AG04450 (cell line): ENCODE measurements at places on chromosomes 16 and 17.
A peak's percentile ranks its signal among the peaks of the same experiment; 100 is the strongest.

- no peak for DNase-seq
These were observed 92.9 kb downstream of the YPEL2 start for GRCh38 chr17:59424331-59424730.

DNA sequence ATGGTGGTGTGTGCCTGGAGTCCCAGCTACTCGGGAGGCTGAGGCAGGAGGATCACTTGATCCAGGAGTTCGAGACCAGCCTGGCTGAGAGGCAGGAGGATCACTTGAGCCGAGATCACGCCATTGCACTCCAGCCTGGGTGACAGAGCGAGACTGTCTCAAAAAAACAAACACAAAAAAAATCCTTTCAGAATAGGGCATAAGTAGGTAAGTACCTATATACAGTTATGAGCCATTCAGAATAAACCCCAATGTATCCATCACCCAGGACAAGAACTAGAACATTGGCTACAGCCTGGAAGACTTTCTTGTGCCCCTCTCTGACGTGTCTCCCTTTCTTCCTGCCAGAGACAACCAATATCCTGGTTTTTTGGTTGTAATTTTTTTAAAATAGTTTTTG is 54.3 kb downstream of the CYB5B start:
- DNase-seq = no peak

DNA sequence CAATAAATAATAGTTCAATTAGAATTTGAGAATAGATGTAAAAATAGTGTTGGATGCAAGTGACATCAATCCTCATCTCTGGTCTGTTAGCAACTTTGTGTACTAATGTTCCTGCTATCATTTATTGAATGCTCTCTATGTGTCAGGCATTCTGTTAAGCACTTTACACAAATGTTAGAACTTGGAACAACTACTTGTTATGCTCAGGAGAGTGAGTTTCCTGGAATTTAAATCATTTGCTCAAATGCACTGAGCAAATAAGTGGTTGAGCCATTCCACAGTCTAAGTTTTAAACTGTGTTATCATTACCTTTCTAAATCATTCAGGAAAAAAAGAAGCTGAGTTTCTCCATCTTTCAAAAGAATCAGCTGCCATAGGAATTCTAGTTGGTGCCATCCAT is 1327.3 kb upstream of the GOT2 start:
- DNase-seq = no peak

DNA sequence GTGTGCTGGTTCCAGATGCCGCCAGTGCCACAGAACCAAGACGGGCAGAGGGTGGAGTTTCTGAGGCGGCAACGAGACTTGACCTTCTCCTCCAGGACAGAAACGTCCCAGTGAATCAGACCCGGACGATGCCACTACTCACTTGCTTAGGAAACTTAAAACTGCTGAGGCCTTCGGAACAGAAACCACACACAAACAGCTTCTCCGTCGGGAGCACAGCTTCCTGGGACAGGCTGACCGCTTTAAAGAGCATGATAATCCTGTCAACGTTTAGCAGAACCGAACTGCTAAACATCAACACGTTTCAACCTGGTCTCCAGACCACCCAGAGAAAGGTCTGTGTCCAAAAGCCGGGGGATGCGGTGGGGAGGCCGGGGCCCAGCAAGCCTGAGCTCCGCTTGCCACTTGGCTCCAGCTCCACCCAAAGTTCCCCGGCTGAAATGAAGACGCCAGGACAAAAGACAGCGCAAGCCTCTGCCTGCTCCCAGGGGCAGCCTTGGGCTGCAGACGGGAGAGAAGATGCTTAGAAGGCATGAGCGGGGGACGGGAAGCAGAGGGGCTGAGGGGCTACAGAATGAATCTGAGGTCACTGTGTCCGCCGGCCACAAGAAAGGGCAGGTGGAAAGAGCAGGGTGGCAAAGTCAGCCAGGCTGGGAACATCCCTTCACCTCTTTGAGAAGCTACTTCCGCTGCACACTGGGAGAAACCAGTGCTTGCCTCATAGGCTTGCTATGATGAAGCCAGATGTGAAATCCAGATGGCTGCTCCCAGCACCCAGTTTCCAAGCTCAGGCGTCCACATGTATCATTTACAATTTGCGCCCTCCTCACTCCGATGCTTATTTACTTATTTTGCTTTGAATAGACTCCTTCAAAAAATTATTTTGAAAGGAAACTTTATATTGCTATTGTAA is 69.0 kb downstream of the MRM3 start:
- DNase-seq = no peak

- DNase-seq = no peak
These were observed 1.1 kb downstream of the CHTF8 start for GRCh38 chr16:69131167-69131838.

GRCh38 chr16:55949518-55949917 is 74.3 kb upstream of the CES5A start:
- no peak for DNase-seq

DNA sequence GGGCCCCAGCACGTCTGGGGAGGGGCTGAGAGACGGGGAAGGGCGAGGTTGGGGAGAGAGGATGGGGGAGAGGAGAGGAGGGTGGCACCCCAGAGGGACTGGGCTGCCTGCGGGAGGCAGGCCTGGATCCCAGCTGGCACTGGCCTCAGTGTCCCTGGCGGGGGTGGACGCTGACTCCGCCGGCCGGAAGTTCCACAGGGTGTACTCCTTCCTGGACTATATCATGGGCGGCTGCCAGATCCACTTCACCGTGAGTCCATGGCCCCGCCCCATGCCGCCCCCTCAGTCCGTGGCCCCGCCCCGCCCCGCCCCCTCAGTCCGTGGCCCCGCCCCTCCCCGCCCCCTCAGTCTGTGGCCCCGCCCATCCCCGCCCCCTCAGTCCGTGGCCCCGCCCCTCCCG is 11.3 kb downstream of the CPNE7 start:
- no peak for DNase-seq

DNA sequence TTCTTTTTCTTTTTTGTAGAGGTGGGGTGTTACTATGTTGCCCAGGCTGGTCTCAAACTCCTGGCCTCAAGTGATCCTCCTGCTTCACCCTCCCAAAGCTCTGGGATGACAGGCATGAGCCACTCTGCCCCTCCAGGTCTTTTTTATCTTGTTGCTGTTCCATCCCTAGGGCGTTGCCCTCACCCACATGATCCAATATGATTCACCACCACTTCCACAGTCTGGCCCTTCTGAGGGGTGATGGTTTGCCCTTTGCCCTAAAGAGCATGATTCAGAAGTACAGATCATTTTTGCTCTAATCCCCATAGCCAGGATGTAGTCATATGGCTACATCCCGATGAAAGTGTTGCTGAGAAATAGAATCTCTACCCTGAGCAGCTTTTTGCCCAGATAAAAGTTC is 18.8 kb downstream of the STX4 start:
- peak; percentile 77 for DNase-seq

DNA sequence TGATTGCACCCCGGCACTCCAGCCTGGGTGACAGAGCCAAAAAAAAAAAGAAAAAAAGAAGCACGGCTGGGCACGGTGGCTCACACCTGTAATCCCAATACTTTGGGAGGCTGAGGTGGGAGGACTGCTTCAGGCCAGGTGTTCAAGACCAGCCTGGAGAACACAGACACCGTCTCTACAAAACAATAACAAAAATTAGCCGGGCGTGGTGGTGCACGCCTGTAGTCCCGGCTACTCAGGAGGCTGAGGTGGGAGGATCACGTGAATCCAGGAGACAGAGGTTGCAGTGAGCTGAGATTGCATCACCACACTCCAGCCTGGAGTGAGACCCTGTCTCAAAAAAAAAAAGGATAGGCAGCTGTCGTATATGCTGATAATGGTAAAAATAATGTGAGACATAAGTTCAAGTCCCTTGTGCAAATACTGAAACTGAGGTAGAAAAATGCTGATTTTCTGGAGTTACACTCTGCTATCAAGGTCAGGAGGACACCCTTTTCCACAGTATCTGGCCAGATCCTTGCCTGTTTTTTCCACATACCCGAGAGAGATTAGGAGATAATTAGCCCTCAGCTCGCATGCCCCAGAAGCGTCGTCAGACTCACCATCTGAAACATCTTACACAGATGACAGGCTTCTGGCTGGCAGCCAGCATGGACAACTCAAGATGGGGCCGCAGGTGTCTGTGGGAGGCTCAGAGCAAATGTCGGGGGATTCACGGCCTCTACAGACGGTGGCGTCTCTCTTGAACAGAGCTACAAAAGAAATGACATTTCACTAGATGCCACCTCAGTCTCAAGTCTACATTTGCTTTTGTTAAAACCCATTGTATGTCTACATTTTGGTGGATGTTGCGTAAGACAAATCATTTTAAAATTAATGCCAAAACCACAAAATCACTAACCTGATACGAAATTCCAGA is 36.8 kb downstream of the WDR45B start:
- no peak for DNase-seq

DNA sequence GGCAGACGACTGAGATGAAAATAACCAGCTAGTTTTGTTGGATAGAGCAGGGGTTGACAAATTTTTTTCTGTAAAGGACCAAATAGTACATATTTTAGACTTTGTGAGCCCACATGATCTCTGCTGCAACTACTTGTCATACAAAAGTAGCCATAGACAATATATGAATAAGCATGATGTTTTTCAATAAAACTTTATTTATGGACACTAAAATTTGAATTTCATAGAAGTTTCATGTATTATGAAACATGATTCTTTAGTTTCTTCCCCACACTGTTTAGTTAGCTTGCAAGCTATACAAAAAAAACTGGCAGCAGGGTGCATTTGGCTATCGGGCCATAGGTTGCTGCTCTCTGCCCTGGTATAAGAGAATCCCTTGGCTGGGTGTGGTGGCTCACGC is 56.6 kb downstream of the LYRM1 start:
- no peak for DNase-seq

DNA sequence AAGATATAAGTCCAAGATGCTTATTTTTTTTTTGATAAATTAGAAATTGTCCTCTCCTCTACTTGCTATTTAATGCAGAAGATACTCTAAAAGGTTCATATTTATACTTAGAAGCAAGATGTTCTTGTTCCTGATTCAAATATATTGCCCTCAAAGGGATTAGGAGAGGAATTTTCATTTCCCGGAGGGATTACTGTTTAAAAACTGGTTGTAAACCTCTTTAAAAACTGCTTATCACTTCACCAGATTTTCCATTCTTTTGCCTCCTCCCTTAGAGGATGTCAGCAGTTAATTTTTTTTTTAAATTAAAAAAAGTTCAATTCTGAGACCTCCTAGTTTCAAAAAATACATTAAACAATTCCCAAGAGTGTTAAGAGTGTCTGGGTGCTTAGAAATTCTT is 2.8 kb downstream of the TENT4B start:
- no peak for DNase-seq

GRCh38 chr17:78791840-78792709 is 10.0 kb upstream of the CYTH1 start:
- no peak for DNase-seq

DNA sequence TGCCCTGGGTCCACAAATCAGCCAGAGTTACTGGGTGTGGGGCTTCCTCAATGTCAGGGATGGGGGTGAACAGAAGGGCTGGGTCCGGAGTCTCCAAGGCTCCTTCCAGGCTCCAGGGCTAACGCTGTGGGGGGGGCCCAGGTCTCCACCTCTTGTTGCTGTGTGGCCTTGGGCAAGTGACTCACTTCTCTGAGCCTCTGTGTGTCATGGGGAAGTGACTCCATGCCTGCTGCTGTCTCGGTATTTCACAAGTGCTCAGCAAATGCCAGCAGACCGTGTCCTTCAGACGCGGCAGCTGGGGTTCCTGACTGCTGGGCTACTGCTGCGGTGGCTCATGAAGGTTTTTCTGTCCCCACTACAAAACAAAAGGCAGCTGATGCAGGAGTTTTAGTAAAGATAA is 26.6 kb downstream of the JPH3 start:
- no peak for DNase-seq

GRCh38 chr16:87834668-87835473 is 34.4 kb downstream of the SLC7A5 start:
- DNase-seq = no peak

DNA sequence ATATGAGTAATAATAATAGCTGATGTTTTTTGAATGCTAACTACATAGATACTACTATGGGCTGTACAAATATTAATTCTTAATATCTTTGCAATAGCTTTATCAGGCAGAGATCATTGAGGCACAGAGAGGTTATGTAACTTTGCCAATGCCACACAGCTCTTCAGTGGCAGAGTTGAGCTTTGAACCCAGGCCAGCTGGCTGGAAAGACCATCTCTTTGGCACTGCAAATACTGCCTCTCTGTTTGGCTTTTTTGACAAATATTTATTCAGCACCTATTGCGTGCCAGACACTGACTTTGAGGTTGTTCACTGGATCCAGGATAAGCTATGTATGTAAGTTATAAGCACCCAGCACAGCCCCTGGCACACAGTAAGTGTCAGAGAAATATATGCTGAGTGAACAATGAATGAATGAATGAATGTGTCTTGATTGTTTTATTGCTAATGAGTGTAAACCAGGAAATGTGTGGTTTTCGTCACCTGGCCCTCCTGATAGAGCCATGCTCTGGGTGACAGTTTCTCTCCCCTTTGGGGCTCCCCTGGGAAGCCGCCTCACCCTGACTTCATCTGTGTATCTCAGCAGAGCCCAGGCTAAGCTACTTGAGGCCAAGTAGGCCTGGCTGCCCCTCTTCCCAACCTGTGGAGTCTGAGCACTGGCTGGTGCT is 2.5 kb downstream of the AQP8 start:
- DNase-seq = no peak

DNA sequence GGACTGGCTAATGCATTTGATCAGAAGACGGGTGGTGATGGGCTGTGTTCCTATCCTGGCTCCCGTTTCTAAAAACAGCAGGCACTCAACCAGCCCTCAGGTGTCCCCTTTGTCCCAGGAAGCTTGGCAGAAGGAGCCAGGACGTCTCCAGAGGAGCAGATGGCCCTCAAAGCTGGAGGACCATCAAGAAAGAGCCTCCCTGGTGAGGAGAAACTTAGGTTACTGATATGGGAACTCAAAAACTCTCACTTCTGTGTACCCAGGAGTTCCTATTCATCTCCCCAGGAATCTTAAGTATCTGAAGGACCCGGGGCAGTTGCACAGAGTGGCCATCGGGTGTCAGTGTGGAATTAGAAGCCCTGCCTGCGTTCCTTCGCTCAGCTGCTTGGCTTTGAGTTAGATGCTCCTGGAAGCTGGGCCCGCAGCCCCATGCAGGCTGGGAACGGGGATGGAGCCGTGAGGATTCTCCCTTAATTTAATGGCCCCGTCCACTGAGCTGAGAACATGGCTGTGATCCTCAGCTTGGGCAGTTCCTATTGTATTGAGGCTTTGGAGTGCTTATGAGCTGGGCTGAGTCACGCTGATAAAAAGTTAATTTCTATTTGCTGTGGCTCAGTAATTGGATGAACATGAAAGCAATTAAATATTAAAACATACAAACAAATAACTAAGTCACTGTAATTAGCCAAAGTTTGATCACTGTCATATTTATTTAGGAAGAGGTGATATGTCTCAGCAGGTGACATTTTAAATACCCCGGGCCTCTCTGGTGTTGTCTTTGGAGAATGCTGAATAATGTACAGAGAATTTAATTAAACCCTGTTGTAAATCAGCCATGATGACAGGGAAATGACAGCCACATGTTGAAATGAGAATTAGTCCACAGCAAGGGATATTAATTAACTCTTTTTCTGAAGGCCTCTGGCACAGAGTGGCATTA is 402.1 kb downstream of the SEC14L1 start:
- DNase-seq = peak; percentile 66

DNA sequence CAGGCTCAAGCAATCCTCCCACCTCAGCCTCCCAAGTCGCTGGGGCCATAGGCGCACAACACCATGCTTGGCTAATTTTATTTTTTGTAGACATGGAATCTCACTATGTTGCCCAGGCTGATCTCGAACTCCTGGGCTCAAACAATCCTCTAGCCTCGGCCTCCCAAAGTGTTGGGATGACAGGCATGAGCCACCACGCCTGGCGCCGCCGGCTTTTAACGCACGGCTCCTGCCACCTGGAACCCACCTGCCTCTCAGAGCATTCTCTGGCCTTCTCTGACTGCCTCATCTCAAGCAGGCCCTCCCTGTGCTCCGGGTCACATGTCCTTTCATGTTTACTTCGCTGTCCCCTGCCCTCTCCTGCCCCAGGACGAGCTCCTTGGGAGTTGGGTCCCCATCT is 10.3 kb downstream of the CASKIN1 start:
- DNase-seq = no peak
